SK-N-SH (cell line): ENCODE measurements at places on chromosomes 6 and 20. TPM values are rescaled to one million over a fixed set of nuclear protein-coding genes. Genes with fewer than 3 reads are reported as not detected.

GRCh38 chr20:63625771-63626423, 1.0 kb downstream of the GMEB2 start:
- H3K4me1 ChIP-seq, result peaks cover 6% of the 10 kb centered on the region; the same call in 1 of the 2 replicates
- no peaks in the 10 kb centered on the region for H3K36me3 ChIP-seq
- peak; percentile 67 for DNase-seq
- H3K4me3 ChIP-seq, result peak overlapping the region; percentile 63
- H3K27ac ChIP-seq, result peak overlapping the region; percentile 52

DNA sequence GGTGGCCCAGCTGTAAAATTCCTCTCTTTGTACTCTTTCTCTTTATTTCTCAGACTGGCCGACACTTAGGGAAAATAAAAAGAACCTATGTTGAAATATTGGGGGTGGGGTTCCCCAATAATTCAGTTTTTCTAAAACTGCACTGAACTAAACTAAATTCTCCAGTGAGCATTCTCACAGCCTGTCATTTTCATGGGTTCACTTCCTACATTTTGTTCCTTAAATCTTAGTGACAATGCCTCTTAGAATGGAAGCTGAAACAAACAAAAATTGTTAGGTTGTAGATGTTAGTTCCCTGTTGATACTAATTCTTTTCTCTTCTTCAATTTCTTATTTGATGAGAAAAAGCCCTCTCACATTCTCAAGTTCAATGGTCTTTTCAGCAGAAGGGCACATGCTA, 35.8 kb upstream of the IFNGR1 start:
- no peaks in the 10 kb centered on the region for H3K4me1 ChIP-seq
- H3K4me3 ChIP-seq, result no peak overlapping the region
- H3K27me3 ChIP-seq, result no peaks in the 10 kb centered on the region
- DNase-seq, result no peak

DNA sequence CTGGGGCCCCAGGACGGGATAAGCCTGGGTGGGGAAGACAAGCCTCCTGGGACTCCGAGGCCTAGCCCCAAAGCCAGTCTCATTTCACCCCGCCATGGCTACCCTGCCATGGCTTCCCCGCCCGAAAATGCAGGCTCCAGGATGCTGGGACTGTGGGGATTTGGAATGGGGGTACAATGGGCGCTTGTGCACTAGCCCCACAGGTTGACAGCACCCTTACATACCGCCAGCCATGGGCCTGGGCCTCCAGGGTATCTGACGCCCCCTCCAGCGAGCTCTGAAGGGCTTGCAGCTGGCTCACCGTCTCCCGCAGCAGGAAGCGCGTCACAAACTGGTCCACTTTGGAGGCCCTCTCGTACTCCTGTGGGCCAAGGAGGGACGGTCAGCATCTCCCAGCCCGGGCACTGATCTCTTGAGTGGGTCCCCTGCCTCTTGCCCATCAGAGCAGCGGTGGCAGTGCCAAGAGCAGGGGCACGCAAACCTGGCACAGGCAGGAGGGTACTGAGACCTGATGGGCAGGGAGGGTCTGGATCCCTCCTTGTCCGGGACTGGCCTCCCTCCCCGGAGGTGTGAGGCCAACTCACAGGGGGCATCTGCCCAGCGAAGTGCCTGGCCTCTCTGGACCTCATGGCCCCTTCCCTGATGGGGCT, 2.0 kb upstream of the C20orf144 start:
- H3K4me1 ChIP-seq, result no peaks in the 10 kb centered on the region
- no peak for DNase-seq
- H3K36me3 ChIP-seq, result peaks cover 7% of the 10 kb centered on the region; the same call in 1 of the 2 replicates
- no peaks in the 10 kb centered on the region for H3K27me3 ChIP-seq
- H3K4me3 ChIP-seq, result no peak overlapping the region
- H3K27ac ChIP-seq, result no peak overlapping the region

GRCh38 chr6:148250975-148251685, 91.5 kb upstream of the SASH1 start:
- no peak for DNase-seq
- no peaks in the 10 kb centered on the region for H3K36me3 ChIP-seq
- H3K27me3 ChIP-seq, result no peaks in the 10 kb centered on the region

DNA sequence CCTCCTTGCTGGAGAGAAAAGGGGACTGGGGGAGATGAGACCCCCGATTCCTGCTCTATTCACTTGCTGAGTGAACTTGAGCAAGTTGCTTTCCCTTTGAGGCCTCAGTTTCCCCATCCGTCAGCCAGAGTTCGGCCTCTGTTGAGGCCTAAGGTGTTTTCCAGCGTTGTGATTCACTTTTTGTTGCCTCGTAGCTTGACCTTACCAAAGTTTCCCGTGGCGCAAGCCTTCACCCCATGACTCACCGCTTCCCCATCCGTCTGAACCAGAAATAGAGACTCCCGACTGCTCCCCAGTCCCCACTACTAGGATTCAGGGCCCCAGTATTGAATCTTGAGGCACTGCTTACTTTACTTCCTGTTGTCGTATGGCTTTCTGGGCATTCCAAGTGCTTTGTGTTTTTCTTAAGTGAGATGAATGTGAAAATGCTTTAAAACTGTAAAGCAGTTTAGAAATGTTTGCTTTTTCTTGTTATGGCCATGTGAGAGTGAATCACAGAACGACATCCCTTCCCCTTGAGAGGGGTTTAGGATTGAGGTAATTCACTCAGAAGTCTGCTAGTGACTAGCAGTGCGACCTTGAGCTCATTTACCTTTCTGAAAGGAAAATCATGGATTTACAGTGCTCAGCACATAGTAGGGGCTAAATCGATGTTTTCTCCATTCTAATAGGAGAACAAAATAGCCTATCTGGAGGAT, 1.2 kb downstream of the CHMP4B start:
- no peak for DNase-seq
- peaks cover 16% of the 10 kb centered on the region for H3K4me1 ChIP-seq
- no peaks in the 10 kb centered on the region for H3K27me3 ChIP-seq
- peak overlapping the region; percentile 93 for H3K27ac ChIP-seq

PRDM1 gene
- 2.3 and 4.0 TPM in 2 replicates for polyA plus RNA-seq

DNA sequence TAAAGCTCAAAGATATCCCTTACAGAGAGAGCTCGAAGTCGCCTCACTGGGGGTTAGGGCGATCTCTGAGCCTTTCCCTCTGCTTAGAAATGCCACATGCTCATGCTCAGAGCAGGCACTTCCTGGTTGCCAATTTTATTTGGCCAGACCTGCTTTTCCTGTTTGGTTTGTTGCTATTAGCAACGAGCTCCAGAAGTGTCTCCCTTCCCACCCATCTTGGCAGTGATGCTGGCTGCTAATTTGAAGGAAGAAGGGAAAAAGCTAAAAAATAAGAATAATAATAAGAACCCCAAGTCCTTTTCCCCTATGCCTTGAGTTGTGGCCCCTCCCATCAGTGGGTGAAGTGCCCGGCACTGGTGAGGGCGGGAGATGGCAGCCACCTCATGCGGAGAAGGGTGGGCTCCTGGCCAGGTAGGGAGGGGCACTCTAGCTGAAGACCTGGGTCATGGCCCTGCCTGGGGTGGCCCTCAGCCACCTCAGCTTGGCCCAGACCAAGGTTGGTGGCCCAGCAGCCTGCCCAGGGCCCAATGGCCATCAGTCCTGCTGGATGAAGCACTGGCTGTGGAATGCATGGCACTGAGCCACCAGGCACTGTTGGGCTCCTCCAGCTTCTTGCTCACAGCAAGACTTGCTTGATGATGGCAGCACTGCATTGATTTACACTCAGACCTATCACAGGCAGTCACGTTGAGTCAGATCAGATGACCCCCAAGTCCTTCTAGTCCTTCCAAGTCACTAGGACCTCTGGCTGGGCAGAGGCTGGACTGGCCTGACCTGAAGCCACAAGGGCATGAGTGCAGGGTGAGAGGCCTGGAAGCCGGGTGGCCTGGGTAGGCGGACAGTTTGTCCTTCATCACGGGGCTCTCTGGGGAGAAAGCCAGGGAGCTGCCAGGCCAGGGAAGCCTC, 79.0 kb downstream of the SYNJ2 start:
- H3K4me3 ChIP-seq, result no peak overlapping the region
- peak; percentile 60 for DNase-seq
- H3K36me3 ChIP-seq, result peaks cover 27% of the 10 kb centered on the region; the same call in 1 of the 2 replicates
- peak overlapping the region; percentile 51 for H3K27ac ChIP-seq

GRCh38 chr6:41157323-41157722, 3.2 kb upstream of the TREML1 start:
- no peaks in the 10 kb centered on the region for H3K27me3 ChIP-seq
- H3K4me1 ChIP-seq, result no peaks in the 10 kb centered on the region
- no peaks in the 10 kb centered on the region for H3K36me3 ChIP-seq
- DNase-seq, result no peak
- H3K27ac ChIP-seq, result no peak overlapping the region
- no peak overlapping the region for H3K4me3 ChIP-seq

DNA sequence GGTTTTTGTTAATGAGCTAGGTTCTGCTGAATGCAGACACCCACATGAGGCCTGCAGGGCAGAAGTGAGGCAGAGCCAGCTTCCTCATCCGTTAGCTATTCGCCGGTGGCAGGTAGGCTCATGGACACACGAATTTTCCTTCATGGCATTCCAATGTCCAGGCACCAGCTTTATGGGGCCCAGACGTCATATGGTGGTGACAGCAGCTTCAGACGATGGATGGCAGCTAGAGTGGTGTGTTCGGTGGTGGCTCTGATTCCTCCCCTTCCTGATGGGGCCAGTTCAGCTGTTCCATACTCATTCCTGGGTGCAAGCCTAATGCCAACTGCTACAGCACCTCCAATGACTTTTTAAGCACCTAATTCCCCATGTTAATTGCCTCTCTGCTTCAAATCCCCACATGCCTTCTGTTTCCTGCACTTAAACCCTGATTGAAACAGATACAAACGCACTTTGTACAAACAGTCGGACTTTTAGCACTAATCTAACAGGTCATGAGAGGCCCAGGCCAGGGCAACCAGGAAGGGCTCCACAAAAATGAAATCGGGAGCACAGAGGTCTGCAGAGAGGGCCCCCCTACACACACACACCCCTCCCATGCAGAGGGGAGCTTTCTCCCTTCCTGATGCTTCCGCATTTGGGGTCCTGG, 35.7 kb upstream of the MLN start:
- H3K4me1 ChIP-seq, result peaks cover 28% of the 10 kb centered on the region
- H3K4me3 ChIP-seq, result no peak overlapping the region
- H3K27ac ChIP-seq, result peak overlapping the region; percentile 24; the same call in 1 of the 2 replicates
- H3K36me3 ChIP-seq, result no peaks in the 10 kb centered on the region
- H3K27me3 ChIP-seq, result no peaks in the 10 kb centered on the region

DNA sequence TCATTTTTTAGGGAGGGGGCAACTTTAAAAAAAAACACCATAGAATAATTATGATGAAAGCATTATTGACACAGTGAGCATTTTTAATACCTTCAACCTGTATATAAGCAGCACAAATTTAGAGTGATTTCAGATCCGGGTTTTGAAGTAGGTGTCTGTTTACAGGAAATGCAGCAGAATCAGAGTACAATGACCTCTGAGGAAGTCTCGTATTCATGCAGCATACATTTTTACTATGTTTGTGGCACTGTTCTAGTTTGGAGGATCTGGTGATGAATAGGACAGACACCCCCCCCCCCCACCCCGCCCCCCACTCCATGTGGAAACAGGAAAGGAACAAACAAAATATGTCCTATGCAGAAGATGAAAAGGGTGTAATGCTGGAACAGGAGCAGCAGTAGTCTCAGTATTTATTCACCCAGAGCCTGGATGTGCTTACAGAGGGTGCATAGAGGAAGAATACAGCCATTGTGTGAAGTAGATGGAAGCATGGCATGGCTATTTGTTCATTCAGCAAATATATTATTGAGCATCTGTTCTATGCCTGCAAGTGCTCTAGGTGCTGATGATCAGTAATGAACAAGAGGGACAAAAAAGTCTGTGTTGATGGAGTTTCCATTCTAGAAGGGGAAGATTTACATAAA, 19.7 kb downstream of the VAPB start:
- no peaks in the 10 kb centered on the region for H3K27me3 ChIP-seq
- no peaks in the 10 kb centered on the region; the same call in none of the 2 replicates for H3K4me1 ChIP-seq
- no peak overlapping the region for H3K27ac ChIP-seq
- DNase-seq, result no peak

- no peak overlapping the region for H3K27ac ChIP-seq
- H3K36me3 ChIP-seq, result no peaks in the 10 kb centered on the region
- DNase-seq, result no peak
- no peaks in the 10 kb centered on the region for H3K27me3 ChIP-seq
These were observed 128.1 kb downstream of the ISM1 start for GRCh38 chr20:13349235-13349604.

SKIC2 gene
- 86.3 and 89.4 TPM in 2 replicates for polyA plus RNA-seq

DNA sequence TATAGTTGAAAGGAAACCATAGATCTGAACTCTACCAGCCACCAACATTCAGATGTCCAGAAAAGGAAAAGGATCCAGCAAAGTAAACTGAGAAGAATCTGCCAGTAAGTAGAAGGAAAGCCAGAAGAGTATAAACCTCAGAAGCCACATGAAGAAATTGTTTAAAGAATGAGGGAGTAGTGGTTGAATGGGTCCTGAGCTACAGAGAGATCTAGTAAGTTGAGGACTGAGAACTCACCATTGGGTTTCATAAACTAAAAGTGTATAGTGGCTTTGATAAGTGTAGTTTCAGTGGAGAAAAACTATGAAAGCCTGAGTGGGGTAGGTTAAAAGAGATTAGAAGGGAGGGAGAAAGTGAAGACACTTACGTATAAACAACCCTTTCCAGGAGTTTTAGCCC, 32.0 kb upstream of the SUMO4 start:
- peaks cover 8% of the 10 kb centered on the region; the same call in 1 of the 2 replicates for H3K36me3 ChIP-seq
- peaks cover 2% of the 10 kb centered on the region for H3K4me1 ChIP-seq
- no peak overlapping the region for H3K4me3 ChIP-seq
- H3K27ac ChIP-seq, result no peak overlapping the region

DNA sequence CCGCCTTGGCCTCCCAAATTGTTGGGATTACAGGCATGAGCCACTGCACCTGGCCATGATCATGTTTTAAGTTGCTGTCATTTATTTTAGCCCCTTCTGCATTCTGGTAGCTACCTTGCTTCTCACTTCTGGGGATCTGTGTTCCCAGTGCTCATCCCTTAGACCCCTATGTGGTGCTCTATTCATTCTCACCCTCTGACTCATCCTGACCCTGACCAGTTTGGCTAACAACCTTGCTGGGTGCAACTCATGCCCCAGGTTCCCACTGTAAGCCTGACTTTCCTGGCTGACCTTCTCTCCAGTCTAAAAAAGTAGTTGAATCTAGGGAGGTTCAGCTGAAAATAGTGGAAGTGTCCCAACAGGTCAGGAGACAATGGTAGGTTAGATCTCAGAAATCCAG, 47.4 kb downstream of the NOX3 start:
- no peaks in the 10 kb centered on the region for H3K36me3 ChIP-seq
- H3K27me3 ChIP-seq, result no peaks in the 10 kb centered on the region
- H3K4me1 ChIP-seq, result no peaks in the 10 kb centered on the region
- DNase-seq, result no peak
- H3K27ac ChIP-seq, result no peak overlapping the region

DNA sequence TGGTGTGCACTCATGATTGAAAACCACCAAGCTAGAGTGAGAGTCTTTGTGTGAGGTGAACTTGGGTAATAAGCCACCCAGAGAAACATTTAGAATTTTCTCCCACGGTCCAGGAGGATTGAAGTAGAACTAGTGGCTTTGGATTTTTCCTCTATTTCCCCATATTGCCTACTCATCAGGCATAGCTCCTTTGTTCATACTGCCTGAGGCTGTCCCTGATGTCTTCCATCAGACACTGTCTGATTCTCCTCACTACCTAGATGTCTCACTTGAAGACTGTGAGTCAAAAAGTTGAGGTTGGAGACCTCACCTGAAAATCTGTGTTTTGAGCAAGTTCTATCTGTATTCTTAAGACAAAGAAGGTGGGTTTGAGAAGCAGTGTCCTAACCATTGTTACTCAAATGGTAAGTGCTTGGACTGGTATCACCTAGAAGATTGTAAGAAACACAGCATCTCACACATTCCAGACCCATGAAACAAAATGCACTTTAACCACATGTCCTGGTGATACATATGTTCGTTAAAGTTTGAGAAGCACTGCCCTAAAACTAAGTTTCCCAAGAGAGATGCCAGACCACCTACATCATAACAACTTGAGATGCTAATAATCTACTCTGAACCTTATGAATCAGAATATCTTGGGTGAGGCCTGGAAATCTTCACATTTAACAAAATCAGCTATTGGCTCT, 523.4 kb upstream of the BTBD3 start:
- H3K4me3 ChIP-seq, result no peak overlapping the region
- H3K36me3 ChIP-seq, result no peaks in the 10 kb centered on the region
- no peak for DNase-seq
- H3K4me1 ChIP-seq, result no peaks in the 10 kb centered on the region
